ENCODE measurements at places on chromosomes 7 and 10.

DNA sequence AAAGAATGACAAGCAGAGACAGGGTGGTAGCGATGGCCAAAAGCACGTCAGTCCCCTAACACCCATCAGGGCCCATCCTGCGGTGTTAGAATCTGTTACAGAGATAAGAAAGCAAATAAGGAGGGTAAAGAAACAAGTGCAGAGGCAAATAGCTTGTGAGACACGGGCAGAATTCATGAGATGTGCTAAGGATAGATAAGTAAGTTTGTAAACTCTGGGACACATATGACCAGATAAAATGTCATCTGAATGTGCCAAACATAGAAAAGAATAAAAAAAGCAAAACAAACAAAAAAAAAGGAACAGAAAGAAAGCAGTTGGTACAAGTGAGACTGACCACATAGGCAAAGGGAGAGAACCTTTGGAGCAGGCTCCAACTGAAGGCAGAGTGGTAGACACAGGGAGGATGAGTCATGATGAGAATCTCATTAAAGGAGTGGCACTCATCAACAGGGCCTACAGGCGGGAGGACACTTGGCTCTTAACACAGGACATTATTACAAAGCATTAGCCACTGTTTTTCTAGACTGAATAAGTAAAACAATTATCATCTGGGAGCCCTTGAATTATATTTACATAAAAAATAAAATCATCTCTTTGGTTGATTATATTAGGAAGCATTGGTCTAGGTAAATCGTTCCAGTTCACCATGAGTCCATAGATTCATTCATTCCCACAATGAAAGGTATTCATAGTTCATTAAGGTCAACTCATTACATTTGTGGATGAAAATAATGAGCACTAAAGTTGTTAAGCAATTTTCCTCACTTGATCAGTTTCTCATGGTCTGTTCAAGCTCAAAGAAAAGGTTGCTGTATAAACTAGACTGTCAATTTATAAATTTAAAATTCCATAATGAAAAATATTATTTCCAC is 21.5 kb upstream of the EPHB6 start:
- DNase-seq, result no peak

DNA sequence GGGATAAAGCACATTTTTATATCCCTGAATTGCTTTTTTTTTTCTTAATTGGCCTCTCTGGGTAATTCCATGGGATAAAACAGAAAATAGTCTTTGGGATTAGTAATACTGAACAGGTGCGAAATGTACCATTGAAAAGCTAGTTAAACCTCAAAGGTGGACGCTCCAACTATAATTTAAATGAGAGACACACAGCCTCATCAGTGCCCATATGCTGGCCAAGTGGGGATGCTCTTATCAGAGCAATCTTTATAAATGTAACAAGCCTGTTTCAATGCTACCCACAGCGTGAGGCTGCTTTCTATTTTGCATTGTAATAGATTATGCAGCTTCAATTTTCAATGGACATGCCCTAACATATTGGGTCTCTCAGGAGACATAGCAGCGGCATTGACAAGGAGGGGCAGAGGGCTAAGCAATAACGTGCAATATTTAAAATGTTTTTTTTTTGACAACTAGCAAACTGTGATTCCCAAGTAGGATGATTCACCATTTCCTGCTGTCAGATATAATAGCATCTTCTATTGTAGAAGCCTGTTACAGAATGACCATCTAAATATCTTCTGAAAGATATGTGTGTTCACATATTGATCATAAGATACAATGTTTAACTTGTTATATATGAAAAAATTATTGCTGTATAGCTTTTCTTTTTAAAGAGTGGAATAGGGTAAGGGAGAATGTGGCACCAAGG is 91.3 kb upstream of the BET1 start:
- no peak for DNase-seq

DNA sequence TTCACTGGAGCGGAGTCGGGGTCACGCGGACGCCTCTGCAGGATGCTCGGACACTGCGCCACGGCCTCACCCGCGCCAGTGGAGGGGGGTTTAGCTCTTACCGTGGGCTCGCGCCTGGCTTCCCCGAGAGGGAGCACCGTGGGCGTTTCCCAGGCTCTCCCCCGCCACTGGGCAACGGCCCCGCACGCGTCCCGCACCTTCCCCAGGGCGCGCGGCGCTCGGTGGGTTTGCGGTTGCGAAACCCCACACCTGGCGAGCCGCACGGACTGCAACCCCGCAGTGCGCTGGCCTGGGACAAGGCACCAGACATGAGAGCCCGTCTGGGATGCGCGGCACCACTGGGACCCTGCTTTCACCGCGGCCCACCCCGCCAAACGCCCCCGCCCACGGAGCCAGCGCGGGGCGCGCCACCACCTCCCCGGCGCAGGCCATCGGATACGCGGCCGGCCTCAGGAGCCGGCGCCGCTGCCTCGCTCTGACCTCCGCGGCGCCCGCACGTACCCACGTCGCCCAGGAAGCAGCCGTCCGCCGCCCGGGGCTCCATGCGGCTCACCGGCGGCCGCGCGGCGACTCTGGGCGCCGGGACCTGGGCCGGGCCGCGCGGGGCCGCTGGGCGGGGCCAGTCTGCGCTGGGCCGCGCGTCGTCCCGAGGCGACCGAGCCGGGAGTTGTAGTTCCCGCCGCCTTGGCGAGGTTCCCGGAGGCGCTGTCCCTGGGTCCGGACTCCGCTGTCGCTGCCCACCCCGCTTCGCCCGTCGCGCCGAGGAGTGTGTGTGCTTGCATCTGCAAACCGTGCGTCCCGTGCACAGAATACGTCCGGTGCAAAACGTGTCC is at the start of gene ASB13:
ASB13 (minus strand) TSS at position 588 of the 833 bp plus-strand sequence; CDS start at position 544, 44 bp downstream.
- DNase-seq, result no peak

- no peak for DNase-seq
Measured at GRCh38 chr7:128211626-128212025, 29.5 kb upstream of the LEP start.

DNA sequence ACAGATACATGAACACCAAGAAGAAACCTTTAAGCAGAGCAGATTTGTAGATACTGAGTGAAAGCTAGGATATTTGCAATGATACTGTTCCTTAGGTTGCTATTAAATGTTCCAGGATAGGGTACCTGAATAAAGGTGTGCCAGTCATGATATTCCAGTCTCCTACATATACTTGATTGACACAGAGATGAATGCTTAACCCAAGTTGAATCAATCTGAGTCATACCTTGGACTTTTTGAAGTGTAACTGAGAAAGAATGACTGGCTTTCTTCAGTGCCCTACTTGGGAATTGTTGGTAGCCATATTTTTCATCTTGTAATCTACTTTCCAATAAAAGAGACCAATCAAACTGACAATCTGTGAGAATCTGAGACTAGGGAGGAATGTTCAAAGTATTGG is 805.7 kb upstream of the GHITM start:
- no peak for DNase-seq

DNA sequence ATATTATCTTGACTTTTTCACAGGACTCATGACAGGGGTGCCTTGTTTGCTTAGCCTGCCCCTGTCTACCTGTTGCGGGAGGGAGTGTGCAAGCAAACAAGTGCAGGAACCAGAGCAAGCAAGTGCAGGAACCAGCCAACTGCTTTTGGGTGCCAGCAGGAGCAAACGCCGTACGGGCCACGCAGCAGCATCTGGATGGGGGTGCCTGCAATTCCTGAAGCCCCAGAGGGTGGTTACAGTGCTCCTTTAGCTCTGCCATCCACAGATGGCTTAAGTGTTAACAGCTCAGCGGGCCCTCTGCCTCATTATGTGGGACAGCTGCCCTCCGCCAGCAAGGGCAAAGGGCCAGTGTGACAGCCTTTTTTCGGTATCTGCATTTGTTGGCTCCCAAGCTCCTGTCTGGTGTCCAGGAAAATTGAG is 83.5 kb downstream of the MICU1 start:
- no peak for DNase-seq

DNA sequence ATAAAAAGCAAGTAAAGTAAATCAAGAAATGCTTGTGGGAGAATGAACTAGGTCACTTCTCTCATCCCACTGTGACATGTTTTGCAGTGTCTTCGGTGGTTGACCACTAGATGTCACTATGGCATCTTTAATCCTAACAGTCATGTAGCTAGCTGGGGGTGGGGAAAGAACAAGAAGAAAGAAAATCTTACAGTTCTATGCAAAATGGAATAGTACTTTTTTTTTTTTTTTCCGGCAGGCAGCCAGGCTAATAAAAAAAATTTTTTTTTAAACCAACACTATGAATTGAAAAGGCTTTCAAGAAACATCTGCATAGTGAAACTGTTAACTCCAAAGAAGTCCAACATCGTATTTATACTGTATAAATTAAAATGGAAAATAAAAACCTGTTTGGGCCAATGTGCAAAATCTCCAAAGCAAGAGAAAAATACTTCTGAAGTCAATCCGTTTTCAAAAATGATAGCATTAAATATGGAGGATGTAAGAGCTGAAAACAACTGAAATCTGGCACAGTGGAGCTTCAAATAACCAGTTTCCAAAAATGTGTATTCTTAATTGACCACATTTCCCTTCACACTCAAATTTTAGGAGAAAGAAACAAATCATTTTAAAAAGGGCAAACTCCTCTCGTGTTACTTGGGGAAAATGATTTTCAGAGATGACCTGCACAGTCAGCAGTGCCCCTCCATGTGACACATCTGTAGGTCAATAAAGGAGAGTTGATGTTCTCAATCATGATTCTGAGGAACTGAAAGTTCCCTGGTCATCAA is 38.5 kb downstream of the CDK1 start:
- DNase-seq, result peak; percentile 85

DNA sequence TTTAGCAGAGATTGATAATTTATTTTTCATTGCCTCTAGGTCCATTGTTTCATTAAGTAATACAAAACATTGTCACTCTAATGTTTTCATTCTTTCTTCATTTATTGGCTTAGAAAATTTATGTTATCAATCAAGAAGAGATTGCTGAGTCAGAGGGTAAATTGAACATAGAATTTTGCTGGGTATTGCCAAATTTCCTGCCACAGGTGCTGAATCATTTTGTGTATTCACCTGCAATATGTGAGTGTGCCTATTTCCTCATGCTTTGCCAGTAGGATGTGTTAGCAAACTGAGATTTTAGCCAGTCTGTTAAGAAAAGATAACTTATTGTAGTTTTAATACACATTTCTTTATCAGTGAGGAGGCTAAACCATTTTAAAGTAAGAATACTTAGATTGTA is 38.0 kb downstream of the MARCHF5 start:
- DNase-seq, result no peak

DNA sequence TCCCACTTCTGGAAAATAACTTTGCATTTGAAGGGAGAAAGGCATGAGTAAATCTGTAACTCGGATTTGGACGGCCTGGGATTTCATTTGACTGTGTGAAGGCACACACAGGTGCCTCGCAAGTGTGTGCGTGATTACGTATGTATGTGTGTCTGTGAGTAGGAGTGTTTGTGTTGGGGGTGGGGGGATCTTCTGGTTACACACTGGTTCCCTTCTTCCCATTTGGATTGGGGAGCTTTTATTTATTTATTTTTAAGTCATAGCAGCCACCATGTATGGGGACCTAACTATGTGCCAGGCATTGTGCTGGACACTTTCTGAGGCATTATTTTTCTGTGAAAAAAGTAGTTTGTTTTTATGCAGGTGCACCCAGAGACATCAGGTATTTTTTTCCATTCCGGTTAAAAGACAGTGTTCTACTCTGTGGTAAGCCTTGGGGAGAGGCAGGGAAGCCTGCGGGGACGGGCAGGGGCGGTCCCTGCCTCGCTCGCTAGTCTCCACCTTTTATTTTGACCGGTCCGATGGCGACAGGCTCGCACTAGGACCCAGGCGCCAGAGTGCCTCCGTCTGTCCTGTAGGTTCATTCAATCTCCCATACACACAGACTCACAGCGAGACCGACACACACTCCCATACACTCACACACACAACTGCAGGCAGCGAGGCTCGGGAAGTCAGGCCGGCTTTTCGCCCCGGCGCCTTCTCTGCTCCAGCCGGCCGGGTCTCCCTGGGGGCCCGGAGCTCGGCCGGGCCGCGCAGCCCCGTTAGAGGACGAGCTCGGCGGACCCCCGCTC is at the start of gene MXI1:
MXI1 (plus strand) TSS at position 595 of the 794 bp plus-strand sequence. CDS start 204 bp downstream, outside the sequence.
- no peak for DNase-seq

- no peak for DNase-seq
Measured at GRCh38 chr7:124349443-124349842, 316.6 kb upstream of the TMEM229A start.

DNA sequence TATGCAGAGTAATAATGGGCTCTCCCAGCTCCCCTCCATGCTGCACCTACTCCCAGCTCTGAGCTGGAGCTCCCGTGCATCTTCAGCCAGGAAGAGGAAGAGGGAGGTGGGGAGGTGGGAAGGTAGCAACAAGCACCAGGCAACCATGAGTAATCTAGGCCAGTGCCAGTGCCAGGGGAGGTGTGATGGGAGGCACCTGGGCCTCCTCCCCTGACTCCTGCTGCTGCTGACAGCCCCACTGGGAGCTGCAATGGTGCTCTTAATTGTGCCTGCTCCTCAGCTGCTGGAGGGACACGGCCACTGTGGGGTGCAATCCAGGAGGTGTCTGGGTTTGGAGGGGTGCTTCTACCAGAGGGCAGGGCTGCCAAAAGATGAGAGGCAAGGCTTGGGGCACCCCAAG is 243.0 kb downstream of the PLXNA4 start:
- no peak for DNase-seq

DNA sequence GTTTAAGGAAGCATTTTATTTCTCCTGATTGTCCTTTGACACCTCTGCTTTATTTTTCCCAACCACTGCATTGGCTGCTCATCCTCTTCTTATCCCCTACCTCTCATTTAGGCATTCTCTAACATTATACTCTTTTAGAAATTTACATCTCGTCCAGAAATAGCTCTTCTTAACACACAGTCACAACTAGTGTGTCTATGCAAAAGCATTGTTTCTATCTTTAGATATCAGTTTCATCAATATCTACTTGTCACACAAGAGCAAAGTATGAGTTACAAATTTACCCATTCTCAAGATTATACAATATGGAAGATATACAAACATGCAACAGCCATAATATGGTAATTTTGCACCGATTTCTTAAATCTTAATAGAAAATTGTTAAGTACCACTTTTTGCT is 35.7 kb upstream of the MDFIC start:
- no peak for DNase-seq

DNA sequence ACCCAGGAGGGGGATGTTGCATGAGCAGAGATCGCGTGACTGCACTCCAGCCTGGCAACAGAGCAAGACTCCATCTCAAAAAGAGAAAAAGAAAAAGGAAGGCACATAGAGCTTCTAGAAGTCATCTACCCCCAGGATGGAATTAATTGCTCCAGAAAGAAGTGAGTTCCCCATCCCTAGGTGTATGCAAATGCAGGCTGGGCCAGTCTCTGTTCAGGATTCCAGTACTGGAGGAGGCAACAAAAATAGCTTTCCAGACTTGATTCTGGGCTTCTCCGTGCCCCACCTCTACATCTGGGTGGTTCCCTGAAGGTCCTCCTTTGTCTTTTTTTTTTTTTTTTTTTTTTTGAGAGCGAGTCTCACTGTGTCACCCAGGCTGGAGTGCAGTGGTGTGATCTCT is 28.6 kb downstream of the CASTOR2 start:
- no peak for DNase-seq

DNA sequence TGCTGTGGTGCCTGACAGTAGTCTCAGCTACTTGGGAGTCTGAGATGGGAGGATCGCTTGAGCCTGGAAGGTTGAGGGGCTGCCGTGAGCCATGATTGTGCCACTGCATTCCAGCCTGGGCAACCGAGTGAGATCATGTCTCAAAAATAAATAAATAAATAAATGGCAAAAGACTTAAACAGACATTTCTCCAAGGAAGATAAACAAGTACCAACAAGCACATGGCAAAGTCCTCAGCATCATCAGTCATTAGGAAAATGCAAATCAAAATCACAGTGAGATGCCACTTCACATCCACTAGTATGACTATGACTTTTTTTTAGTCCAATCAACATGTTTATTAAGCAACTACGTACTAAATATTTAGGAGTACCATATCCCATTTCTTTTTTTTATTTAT is 21.3 kb upstream of the KPNA7 start:
- DNase-seq, result no peak
